Kidney glomerular epithelial cell (primary cell): ENCODE measurements at places on chromosomes 6 and 20.

DNA sequence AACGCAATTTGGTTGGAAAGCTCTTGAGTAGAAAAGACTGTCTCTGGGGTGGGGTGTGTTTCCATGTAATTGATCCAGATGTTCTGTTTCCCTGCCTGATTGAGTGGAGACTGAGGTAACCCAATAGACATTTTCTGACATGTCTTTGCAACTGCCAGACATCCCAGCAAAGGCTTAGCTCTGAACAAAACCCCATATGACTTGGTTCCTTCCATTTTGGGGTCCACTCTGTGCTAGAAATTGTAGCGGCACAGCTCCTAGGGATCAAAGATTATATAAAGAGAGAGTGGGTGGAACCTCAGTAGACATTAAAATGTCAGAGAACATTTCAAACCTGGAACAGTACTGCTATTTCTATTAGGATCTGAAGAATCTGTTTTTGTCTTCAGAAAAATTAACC, 189.3 kb downstream of the EDN1 start:
- DNase-seq: no peak

GRCh38 chr6:169990095-169991030, 238.9 kb downstream of the ERMARD start:
- no peak for DNase-seq

GRCh38 chr20:9367746-9368145, 146.6 kb upstream of the LAMP5 start:
- DNase-seq: no peak

DNA sequence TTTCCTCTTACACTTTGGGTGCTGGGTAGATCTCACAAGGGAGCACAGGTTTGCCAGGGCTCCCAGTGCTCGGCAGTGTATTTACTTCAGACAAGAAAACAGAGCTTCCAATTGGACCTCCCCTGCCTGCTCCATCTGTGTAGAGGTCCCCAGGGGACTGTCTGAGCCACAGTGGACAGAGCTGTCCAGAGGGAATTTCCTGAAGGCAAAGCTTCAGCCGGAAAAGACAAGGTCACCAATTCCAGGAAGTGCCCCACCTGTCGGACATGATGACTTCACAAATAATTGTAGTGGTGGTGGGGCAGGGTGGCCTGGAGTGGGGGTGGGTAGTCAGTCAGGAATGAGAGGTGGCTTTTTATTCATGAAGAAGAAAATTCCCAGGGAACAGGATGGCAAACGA, 18.6 kb downstream of the ADGRF5 start:
- DNase-seq: no peak

DNA sequence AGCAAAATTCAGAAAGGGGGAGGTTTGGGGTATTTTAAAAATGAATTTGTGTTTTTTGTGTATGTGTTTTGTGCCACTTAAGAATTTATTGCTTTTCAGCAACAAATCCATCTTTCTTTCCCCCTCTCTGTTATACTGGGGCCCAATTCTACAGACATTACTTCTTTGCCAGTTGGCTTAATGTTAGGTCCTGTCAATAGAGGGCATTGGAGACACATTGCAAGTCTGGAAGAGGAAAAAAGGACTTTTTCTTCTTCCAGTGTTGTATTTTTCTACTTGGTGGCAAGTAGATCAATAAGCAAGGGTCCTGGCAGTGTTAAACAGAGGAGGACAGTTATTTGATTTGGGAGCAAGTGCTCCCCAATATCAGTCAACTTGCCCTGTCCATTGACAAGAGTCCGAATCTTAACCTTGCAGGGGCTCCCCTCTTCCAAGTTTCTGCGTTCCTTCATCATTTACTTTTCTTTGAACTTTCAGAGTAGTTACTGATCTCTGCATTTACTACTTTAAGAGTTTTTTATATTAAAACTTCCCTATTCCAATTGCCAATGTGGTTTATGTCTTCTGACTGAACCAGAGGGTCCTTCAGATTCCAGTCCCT, 23.4 kb downstream of the SCML4 start:
- peak; percentile 2 for DNase-seq

- no peak for DNase-seq
These were observed 60.9 kb upstream of the RBM24 start for GRCh38 chr6:17220040-17220910.

DNA sequence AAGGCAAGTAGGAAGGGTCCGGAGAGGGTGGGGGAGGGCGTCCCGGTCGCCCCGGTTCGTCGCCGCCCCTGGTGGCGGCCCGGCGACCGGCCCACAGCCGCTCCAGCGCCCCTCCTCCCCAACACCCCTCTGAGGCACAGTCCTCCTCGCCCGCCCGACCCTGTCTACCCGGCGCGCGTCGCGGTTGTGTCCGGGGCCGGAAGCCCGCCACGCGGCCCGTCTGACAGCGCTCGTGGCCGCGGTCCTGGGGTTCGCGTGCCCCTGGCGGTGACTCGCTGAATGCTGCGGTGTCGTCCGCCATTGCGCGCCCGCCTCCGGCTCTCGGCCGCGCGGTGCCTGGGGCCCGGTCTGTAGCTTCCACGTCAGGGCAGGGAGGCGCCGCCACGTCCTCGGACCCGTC, 335.3 kb upstream of the DEFB115 start:
- DNase-seq: no peak

- no peak for DNase-seq
These were observed 17.1 kb upstream of the IGF2R start for GRCh38 chr6:159951772-159952171.

DNA sequence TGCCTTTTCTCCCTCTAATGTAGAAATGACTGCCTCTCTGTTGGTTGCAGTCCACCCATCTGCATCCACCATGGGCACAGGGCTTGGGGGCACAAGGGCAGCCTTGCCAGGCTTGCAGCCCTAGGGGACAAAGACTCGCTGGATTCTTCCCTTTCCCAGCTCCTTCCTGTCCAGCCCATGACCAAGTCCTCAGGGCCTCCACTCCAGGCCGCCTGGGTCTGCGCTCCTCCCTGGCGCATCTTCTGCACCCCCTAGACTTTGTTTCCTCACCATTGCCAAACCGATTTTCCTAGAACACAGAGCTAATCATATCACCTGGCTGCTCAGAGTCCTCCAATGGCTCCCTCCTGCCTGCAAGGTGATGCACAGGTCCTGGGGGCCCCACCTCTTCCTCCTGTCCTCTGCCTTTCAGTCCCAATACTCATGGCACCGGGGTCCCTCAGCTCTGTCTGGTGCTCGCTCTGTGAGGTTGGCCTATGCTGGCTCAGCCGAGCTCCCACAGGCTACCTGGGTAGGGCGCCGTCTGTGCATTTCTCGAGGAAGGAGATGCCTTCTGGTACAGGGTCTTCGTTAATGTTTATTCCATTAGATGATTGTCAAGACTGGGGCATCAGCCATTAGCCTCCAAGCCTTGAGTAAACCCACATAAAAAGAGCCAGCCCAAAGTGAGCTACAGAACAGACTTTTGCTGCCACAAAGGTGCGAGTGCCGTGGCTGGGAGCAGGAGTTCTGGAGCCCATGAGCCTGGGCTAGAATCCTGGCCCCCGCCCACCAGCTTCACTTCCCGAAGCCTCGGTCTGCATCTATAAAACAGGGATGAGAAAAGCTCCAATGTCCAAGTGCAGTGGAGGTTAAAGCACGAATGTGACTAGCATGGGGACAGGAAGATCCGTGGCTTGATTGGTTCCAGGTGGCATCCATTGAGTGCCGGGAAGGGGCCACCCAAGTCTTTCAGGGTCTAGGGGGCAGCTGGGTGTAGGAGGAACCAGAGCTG, 17.7 kb downstream of the PSMG4 start:
- DNase-seq: no peak

DNA sequence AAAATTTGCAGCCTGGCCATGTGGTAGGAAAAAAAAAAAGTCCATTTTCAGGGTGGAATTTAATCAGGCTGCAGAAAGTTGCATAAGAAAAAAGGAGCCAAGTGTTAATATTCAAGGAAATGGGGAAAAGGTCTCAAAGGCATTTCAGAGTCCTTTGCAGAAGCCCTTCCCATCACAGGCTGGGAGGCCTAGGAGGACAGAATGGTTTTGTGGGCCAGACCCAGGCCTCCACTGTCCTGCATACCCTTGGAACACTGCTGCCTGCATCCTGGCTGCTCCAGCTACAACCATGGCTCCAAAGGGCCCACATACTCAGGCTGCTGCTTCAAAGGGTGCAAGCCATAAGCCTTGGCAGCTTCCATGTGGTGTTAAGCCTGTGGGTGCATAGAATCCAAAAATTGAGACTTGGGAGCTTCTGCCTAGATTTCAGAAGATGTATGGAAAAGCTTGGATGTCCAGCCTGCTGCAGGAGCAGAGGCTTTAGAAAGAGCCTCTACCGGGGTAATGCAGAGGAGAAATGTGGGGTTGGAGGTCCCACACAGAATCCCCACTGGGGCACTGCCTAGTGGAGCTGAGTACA, 239.0 kb upstream of the STXBP5 start:
- DNase-seq: no peak

GRCh38 chr20:32907886-32908285, 49.2 kb downstream of the EFCAB8 start:
- no peak for DNase-seq

DNA sequence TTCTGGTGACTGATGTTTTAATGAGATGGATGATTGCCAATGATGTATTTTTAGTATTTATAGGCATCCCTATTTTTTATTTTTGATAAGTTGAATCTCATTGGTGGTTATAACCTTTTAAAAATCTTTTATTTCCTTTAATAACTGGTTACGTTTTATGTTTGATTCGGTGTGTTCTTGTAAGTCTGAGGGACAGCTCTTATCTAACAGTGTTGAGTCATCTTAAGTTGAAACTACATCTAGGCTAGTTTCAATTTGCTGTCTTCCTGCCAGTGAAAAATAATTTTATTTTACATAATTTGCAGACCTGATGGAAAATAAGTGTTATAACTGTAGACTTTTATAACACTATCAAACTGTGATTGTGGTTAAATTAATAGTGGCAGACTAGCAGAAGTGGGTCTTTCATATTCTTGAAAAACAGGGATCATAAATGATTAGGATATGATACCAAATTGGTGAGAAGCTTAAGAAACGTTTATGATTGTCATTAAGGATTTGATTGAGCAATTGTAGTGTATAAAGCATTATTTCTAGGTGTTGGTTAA, 4.6 kb downstream of the AFDN start:
- no peak for DNase-seq
